Cardiac atrium fibroblast (primary cell): ENCODE measurements at places on chromosomes 5 and 9. TPM values are rescaled to one million over a fixed set of nuclear protein-coding genes. Genes with fewer than 3 reads are reported as not detected.

The QRFP gene
- not detected in 2 replicates for total RNA-seq

The CCIN gene
- total RNA-seq, result 0.65 TPM in 1 of 2 replicates, not detected in the other

The DAP gene
- total RNA-seq, result 33.2 and 48.9 TPM in 2 replicates

The SLC6A19 gene
- total RNA-seq, result not detected in 2 replicates
